ENCODE measurements at places on chromosomes 6 and 20. TPM values are rescaled to one million over a fixed set of nuclear protein-coding genes. Genes with fewer than 3 reads are reported as not detected.

DNA sequence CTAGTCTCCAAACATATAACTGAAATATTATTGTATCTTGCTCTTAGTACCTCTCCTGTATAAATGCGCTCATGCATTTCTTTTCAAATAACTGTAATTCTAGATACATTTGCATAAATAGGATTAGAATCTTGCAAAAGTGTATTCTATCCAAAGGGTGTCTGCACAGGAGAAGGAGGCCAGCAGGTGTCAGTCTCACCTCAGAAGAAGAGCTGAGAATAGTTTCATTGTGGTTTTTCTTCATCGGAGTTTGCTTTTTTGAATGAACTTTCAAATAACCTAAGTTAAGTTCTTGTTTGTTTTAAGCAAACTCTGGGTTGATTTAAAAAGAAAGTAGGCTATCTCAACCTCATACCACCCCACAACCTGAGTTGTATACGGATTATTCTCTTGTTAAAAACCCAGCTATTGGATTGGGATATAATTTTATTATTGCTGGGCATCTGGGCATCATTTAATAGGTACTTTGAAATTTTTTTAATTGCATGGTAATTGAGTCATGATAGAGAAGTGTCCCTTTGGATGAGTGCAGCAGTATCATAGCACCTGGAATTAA, 125.0 kb upstream of the MLIP start:
- no peak for DNase-seq
- H3K4me1 ChIP-seq: no peaks in the 10 kb centered on the region
- H3K36me3 ChIP-seq: no peaks in the 10 kb centered on the region
- H3K27ac ChIP-seq: no peak overlapping the region
- H3K4me3 ChIP-seq: no peak overlapping the region

DNA sequence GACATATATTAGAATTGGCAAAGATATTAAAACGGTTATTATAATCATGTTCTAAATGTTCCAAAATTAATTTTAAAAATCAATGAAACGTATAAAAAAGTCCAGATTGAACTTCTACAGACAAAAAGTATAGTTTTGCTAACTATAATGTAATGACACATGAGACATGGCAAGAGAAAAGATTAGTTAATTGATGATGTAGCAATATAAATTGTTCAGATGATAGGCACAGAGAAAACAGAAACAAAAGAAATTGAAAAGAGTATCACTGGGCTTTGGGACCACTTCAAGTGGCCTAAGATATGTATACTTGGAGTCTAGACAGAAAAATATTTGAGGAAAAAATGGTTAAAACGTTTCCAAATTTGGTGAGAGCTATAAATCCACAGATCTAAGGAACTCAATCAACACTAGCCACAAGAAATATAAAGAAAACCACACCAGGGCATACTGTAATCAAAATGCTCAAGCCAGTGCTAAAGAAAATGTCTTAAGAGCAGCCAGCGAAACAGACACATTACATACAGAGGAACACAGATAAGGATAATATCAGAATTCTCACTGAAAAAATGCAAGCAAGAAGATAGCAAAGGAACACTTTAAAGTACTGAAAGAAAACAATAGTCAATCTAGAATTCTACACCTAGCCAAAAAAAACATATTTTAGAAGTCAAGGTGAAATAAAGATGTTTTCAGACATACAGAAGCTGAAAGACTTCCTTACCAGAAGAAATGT, 172.6 kb upstream of the FOXQ1 start:
- no peaks in the 10 kb centered on the region for H3K36me3 ChIP-seq
- H3K4me3 ChIP-seq: no peak overlapping the region
- DNase-seq: no peak
- H3K4me1 ChIP-seq: no peaks in the 10 kb centered on the region
- H3K27me3 ChIP-seq: peaks cover 2% of the 10 kb centered on the region

- H3K27ac ChIP-seq: no peak overlapping the region
- H3K27me3 ChIP-seq: no peaks in the 10 kb centered on the region
- DNase-seq: no peak
- no peak overlapping the region for H3K4me3 ChIP-seq
- H3K4me1 ChIP-seq: no peaks in the 10 kb centered on the region
Measured at GRCh38 chr20:23000232-23000947, 34.7 kb upstream of the SSTR4 start.

- no peak overlapping the region for H3K4me3 ChIP-seq
- H3K4me1 ChIP-seq: peaks cover 3% of the 10 kb centered on the region
- no peaks in the 10 kb centered on the region for H3K27me3 ChIP-seq
- no peak for DNase-seq
- H3K27ac ChIP-seq: no peak overlapping the region
Measured at GRCh38 chr6:148351309-148351708, 8.7 kb downstream of the SASH1 start.

Gene NKX2-2
- not detected for total RNA-seq

Gene MUC21
- not detected for total RNA-seq

GRCh38 chr20:9942736-9943135, 92.1 kb upstream of the ANKEF1 start:
- no peak for DNase-seq
- no peaks in the 10 kb centered on the region for H3K36me3 ChIP-seq
- H3K4me3 ChIP-seq: no peak overlapping the region
- no peak overlapping the region for H3K27ac ChIP-seq
- H3K4me1 ChIP-seq: no peaks in the 10 kb centered on the region

GRCh38 chr20:19937651-19938420, 79.3 kb upstream of the NAA20 start:
- no peaks in the 10 kb centered on the region for H3K27me3 ChIP-seq
- no peak overlapping the region for H3K27ac ChIP-seq
- H3K36me3 ChIP-seq: peaks cover 3% of the 10 kb centered on the region

GRCh38 chr6:137494988-137495702, 951 bp upstream of the OLIG3 start:
- H3K27ac ChIP-seq: no peak overlapping the region
- DNase-seq: no peak
- no peaks in the 10 kb centered on the region for H3K36me3 ChIP-seq

DNA sequence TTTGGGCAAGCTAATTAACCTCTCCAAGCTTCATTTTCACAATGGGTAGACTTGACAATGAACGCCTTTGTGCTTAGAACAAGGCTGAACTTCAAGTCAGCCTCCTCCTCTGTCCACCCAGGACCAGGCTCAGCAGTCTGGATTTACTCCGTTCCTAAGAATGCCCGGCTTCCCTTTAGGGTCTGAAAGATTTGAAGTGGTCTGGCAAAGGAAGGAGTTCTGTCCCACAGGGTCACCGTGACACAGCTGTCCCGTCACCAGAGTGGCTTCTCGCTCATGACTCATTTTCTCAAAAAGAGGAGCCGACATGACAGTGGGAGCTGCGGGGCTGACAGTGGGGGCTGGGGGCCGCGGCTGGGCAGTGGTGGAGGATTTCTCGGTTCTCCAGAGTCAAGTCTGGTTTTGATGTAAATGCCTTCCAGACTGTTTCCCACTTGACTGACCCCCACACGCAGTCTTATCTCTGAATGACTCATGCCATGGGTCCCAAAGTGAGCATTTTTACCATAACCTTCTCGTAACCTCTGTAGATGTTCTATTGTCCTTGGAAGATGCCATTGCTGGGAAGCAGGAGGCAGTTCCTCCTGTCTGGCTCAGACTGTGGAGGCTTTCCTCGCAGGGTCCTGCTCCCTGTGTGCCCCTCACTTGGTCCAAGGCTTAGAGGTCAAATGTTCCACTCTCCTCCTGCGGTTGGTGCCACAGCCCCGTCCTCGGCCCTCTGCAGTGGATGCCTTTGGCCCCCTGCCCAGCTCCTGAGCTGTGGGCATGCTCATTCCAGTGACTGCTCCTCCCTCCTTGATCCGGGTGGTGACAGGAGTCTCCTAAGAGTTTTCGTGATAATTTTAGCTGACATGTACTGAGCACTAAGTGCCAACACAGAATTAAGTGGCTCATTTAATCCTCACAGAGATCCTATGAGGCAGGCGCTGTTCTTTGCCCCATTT, 253.1 kb downstream of the FNDC1 start:
- no peak overlapping the region for H3K4me3 ChIP-seq
- no peaks in the 10 kb centered on the region for H3K36me3 ChIP-seq
- no peak overlapping the region for H3K27ac ChIP-seq
- no peaks in the 10 kb centered on the region for H3K4me1 ChIP-seq
- DNase-seq: peak; percentile 81
- H3K27me3 ChIP-seq: no peaks in the 10 kb centered on the region

Gene IPCEF1
- total RNA-seq: 3.7 TPM

DNA sequence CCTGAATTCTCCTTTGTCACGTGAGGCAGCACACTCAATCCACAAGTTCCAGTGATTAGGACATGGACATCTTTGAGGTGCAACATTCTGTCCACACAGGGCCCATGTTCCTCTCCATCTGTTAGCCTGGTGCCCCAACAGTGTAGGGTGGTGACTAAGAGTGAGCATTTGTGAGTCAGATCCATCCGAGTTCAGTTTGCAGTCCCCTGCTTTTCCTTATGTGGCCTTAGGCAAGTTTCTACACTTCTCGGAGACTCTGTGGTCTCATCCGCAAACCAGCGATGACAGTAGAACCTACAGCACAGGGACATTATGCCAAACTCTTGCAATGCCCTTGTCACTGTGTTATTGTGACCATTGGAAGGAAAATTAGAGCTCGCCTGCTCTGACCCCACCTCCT, 178.7 kb upstream of the CDH4 start:
- no peak for DNase-seq
- no peaks in the 10 kb centered on the region for H3K36me3 ChIP-seq

Gene SSTR4
- not detected for total RNA-seq

DNA sequence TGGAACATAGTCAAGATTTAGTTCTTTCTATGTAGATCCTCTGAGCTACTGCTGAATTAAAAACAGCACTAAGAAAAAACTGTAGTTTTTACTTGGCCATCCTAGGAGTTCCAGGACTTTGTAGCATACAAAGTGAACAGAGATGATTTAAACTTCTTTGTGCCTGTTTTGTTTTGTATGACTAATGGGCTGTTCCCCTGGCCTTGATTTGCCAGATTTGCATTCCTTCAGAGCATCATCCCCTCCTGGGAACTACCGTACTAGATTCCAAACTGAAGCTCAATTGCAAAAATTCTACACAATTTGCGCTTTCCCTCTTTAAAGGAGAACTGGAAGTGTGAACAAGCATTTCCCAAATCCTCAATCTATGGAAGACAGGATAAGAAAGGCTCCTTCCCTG, 23.1 kb downstream of the ACOT13 start:
- no peak overlapping the region for H3K4me3 ChIP-seq
- no peak for DNase-seq
- H3K36me3 ChIP-seq: no peaks in the 10 kb centered on the region
- no peaks in the 10 kb centered on the region for H3K4me1 ChIP-seq
- no peaks in the 10 kb centered on the region for H3K27me3 ChIP-seq

Gene SYCP2
- 5.6 TPM for total RNA-seq

- DNase-seq: no peak
- no peaks in the 10 kb centered on the region for H3K36me3 ChIP-seq
- H3K4me3 ChIP-seq: no peak overlapping the region
- H3K27me3 ChIP-seq: no peaks in the 10 kb centered on the region
Measured at GRCh38 chr6:14142511-14143223, 25.1 kb downstream of the CD83 start.

DNA sequence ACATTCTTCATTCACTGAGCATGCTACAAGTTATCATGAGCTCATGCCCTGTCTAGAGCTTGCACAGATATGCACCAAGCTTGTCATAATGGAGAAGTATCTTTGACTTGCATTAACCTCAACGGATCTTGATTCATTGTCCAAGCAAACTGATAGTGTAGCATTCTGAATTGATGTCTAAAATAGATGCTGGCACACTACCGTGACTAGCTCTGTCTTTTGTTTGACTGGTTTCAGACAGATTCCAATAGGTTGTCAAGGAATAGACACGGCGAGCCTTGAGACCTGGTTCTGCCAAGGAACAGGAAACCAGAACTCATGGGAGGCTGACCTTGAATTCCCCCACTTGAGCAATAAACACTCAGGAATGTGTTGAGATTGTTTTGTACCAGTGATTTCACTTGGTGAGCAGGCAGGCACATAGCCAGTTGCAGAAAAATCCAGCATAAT, 1153.1 kb upstream of the GJE1 start:
- H3K4me3 ChIP-seq: no peak overlapping the region
- H3K4me1 ChIP-seq: no peaks in the 10 kb centered on the region
- H3K27ac ChIP-seq: peak overlapping the region; percentile 67
- no peaks in the 10 kb centered on the region for H3K27me3 ChIP-seq
- no peaks in the 10 kb centered on the region for H3K36me3 ChIP-seq

DNA sequence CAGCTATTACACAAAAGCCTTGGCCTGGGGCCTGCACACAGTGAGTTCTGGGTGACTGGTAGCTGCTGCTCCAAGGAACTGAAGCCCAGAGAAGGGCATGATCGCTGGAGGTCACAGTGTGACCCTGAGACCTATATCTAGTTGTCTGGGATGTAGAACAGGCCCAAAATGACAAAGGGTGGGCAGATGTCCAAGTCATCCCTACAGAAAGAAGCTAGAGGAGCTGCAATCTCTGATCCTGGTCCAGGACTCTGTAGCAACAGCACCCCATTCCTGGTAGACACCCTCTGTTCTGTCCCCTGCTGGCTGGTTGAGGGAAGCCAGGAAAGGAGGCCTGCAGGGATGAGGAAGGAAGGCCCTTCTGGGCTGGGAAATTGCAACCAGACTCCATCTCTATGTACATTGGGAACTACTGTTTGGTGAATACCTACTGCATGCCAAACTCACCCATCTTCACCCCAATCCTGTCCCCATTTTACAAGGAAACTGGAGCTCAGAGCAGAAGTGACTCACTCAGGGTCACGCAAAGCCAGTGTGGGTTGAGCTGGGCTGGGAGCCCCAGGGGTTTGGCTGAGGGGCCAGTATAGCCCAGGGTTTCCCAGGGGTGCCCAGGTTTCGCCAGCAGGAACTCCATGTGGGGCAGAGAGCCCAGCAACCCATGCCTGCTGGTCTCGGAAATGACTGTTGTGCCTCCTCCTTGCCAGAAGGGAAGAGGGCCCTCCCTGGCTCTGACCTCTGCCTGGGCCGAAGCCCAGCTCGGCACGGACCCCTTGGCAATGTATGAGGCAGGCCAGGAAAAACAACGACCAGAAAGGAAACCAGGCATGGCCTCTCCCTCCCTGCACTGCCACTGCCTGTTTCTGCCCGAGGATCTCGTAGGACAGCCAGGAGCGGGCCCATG, 44.9 kb upstream of the TLDC2 start:
- no peaks in the 10 kb centered on the region for H3K36me3 ChIP-seq
- peak; percentile 91 for DNase-seq
- H3K27ac ChIP-seq: peak overlapping the region; percentile 89
- H3K27me3 ChIP-seq: no peaks in the 10 kb centered on the region
- no peak overlapping the region for H3K4me3 ChIP-seq

DNA sequence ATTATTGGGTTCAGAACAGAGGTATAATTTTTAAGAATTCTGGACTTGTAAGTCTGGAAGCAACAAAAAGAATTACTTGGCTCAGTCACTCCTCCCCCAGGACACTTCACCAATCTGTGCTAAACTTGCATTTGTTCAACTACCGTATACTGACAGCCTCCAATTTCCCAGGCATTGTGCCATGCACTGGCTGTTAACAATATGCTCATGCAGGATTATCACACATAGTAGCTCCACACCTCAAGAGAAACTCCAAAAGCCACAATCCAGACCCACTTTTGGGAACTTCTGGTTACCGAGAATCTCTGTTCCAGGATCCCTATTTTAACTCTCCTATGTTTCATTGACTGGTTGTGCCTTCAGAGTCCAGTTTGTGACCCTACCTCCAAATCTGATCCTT, 7.7 kb downstream of the ADGRF1 start:
- H3K27ac ChIP-seq: no peak overlapping the region
- no peaks in the 10 kb centered on the region for H3K4me1 ChIP-seq
- H3K36me3 ChIP-seq: no peaks in the 10 kb centered on the region
